B cell (primary cell): ENCODE measurements at places on chromosomes 2 and 18. TPM values are rescaled to one million over a fixed set of nuclear protein-coding genes. Genes with fewer than 3 reads are reported as not detected.

Gene COPS8
- polyA plus RNA-seq: 21.7 and 22.6 TPM in 2 replicates

Gene SKOR2
- polyA plus RNA-seq: not detected in 2 replicates

Gene WDSUB1
- 10.8 and 20.3 TPM in 2 replicates for polyA plus RNA-seq

Gene CABLES1
- polyA plus RNA-seq: 0.30 and 0.45 TPM in 2 replicates

Gene ALPG
- polyA plus RNA-seq: not detected in 2 replicates

Gene CYP27A1
- 0.25 and 1.1 TPM in 2 replicates for polyA plus RNA-seq

Gene TUBA3E
- polyA plus RNA-seq: not detected in 2 replicates
